Bladder microvascular endothelial cell (primary cell): ENCODE measurements at places on chromosomes 2 and 18. TPM values are rescaled to one million over a fixed set of nuclear protein-coding genes. Genes with fewer than 3 reads are reported as not detected.

EFHD1 gene
- total RNA-seq: 0.06 and 0.16 TPM in 2 replicates

GPAT2 gene
- 11.3 and 13.9 TPM in 2 replicates for total RNA-seq

SLC38A11 gene
- total RNA-seq: not detected in 2 replicates

GCG gene
- not detected in 2 replicates for total RNA-seq

DNAJC5G gene
- 0.16 and 4.4 TPM in 2 replicates for total RNA-seq

EVX2 gene
- total RNA-seq: not detected in 2 replicates

DSG4 gene
- total RNA-seq: not detected in 2 replicates

PDCD1 gene
- total RNA-seq: not detected in 2 replicates

GATA6 gene
- 0.44 and 0.49 TPM in 2 replicates for total RNA-seq

AQP12A gene
- total RNA-seq: not detected in 2 replicates

TGFA gene
- total RNA-seq: 0.32 and 52.2 TPM in 2 replicates

MARCHF4 gene
- 3.2 and 5.7 TPM in 2 replicates for total RNA-seq

ACMSD gene
- total RNA-seq: not detected in 2 replicates

PROM2 gene
- total RNA-seq: 0.44 TPM in 1 of 2 replicates, not detected in the other

SLC5A6 gene
- total RNA-seq: 10.7 and 57.2 TPM in 2 replicates
